H1 (cell line): ENCODE measurements at places on chromosomes 1 and 21.

DNA sequence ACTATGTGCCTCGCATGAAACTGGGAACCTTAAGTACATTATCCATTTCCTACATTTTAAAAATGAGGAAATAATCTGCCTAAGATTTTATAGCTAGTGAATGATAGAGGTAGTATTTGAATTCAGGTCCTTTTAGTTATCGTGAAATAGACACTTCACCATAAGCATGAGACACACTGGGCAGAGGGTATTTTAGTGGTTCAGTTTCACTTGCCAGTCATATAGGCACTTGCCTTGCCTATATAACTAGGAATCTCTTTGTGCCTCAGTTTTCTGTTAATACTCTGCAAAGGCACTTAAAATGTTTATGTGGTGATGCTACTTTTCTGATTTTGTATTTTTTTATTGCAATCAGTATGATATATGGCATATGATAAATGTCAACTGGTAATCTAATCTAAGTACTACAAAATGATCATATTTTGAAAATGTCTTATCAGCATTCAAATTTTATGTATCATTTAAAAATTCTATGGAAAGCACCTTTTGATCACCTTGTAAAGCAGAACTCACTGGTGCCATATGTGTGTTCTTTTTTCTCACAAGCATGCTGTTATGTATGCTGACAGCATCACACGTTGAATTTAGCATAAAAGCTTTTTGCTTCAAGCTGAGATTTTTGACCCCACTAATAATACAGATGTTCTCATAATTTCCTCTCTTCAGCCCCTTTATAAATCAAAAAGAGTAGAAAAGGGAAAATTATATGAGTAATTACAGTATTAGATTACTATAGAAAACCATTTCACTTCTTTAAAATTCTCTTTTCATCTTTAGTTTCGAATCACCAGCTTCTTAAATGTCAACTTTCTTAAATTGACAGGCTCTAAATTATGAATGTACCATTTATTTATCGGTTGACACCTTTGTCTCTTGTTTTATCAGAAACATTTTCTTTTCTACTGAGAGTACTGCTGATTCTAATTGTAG lies 52.6 kb downstream of the RPS6KC1 start:
- no peaks in the 10 kb centered on the region for H3K36me3 ChIP-seq
- no peak for DNase-seq
- no peak overlapping the region for H3K4me3 ChIP-seq
- H3K4me1 ChIP-seq: no peaks in the 10 kb centered on the region
- H3K27me3 ChIP-seq: no peaks in the 10 kb centered on the region

DNA sequence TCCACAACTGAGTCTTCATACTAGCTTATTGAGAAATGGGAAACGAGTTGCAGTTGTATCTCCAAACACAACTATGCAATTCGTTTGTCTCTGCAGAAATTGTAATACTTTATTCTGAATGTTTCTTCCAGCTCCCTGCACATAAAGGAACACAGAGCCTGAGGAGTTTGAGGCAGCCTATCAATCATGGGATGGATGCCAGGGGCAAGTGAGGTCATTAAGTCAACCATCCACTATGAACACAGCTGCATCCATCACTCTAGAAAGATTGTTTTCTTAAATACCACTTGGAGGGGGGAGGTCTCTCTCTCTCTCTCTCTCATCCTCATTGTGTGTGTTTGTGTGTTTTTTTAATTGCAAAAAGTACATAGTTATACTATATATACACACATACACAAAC lies 2.9 kb upstream of the PSMB2 start:
- H3K4me3 ChIP-seq: no peak overlapping the region
- H3K36me3 ChIP-seq: no peaks in the 10 kb centered on the region
- H3K4me1 ChIP-seq: no peaks in the 10 kb centered on the region
- DNase-seq: no peak
- H3K27ac ChIP-seq: no peak overlapping the region
- no peaks in the 10 kb centered on the region for H3K27me3 ChIP-seq

GRCh38 chr1:80534606-80535360 lies 1266.0 kb upstream of the ADGRL2 start:
- no peaks in the 10 kb centered on the region for H3K27me3 ChIP-seq
- no peak overlapping the region for H3K27ac ChIP-seq
- no peak overlapping the region for H3K4me3 ChIP-seq
- no peaks in the 10 kb centered on the region for H3K36me3 ChIP-seq
- no peak for DNase-seq

DNA sequence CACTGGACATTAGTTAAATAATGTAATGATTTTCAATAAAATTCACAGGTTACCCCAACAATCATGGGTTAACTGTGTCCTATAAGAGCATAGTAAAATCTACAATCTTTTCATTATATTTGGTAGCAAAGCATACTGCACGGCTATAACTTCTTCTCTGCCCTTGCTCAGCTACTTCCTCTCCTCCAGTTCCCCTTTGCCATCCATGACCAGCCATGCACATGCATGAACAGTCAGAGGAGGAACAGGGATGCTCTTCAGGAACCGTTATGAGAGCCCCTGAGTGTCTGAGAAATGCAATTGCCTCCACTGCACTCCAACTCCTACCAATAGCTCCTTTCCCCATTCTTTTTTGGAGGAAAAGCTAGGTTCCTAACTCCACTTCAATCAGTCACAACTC lies 646.7 kb downstream of the LTN1 start:
- H3K4me3 ChIP-seq: no peak overlapping the region
- no peaks in the 10 kb centered on the region for H3K4me1 ChIP-seq
- no peak for DNase-seq

- H3K27ac ChIP-seq: no peak overlapping the region
- H3K27me3 ChIP-seq: no peaks in the 10 kb centered on the region
- peak overlapping the region; percentile 67 for H3K4me3 ChIP-seq
- peaks cover 13% of the 10 kb centered on the region for H3K4me1 ChIP-seq
- H3K36me3 ChIP-seq: peaks cover 19% of the 10 kb centered on the region
- DNase-seq: peak; percentile 58
These were observed 700 bp upstream of the CCDC28B start for GRCh38 chr1:32199717-32200072.

DNA sequence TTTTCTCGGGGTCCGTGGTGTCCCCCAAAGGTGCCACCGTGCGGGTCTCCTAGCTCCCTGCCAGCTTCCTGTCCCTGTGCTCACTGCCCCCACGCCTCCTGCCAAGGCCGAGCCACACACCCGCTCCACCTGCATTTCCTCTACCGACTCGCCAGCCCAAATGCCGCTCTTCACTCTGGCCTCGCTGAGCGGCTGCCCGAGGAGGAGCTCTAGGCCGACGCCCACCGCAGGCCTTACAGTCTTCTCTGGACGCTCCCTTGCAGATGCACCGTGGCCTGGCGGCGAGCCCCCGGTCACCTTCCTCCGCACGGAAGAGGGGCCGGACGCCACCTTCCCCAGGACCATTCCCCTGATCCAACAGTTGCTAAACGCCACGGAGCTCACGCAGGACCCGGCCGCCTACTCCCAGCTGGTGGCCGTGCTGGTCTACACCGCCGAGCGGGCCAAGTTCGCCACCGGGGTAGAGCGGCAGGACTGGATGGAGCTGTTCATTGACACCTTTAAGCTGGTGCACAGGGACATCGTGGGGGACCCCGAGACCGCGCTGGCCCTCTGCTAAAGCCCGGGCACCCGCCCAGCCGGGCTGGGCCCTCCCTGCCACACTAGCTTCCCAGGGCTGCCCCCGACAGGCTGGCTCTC lies 26.3 kb downstream of the FTCD start:
- no peak overlapping the region for H3K27ac ChIP-seq
- H3K4me3 ChIP-seq: no peak overlapping the region
- peaks cover 7% of the 10 kb centered on the region; the same call in 1 of the 2 replicates for H3K4me1 ChIP-seq
- no peaks in the 10 kb centered on the region for H3K27me3 ChIP-seq
- peaks cover 17% of the 10 kb centered on the region; the same call in 1 of the 2 replicates for H3K36me3 ChIP-seq

DNA sequence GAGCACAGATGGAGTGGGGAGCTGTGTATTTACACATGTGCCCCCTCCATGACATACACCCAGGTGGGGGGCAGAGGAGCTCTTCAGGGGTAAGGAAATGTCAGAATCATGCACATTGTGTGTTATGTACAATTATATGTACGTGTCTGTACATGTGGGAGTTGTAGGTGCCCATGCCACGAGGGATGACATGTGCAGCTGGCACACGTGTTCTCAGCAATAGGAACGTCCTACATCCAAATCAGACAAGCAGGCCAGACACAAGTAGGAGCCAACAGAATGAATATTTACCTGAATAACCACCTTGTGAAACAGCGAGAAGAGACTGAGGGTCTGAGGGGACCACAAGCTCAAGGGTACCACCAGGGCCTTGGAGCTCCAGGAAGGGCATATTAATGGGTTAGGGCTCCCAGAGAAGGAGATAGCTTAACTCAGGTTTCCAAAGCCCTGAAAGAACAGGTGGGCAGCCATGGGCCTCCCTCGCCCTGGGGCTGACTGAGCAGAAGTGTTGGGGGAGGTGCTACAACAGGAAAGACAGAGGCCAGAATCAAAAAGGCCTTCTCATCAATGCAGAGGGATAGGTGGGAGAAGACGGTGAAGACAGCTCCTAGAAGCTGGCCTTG lies 3.2 kb downstream of the COL16A1 start:
- H3K27me3 ChIP-seq: no peaks in the 10 kb centered on the region
- no peaks in the 10 kb centered on the region for H3K36me3 ChIP-seq
- no peak overlapping the region for H3K4me3 ChIP-seq
- peaks cover 25% of the 10 kb centered on the region for H3K4me1 ChIP-seq
- H3K27ac ChIP-seq: no peak overlapping the region

- H3K36me3 ChIP-seq: no peaks in the 10 kb centered on the region
- peaks cover 63% of the 10 kb centered on the region for H3K27me3 ChIP-seq
- no peak overlapping the region for H3K4me3 ChIP-seq
- H3K4me1 ChIP-seq: peaks cover 12% of the 10 kb centered on the region; the same call in 1 of the 2 replicates
- no peak for DNase-seq
These were observed 29.1 kb downstream of the PIGP start for GRCh38 chr21:37043818-37044217.

DNA sequence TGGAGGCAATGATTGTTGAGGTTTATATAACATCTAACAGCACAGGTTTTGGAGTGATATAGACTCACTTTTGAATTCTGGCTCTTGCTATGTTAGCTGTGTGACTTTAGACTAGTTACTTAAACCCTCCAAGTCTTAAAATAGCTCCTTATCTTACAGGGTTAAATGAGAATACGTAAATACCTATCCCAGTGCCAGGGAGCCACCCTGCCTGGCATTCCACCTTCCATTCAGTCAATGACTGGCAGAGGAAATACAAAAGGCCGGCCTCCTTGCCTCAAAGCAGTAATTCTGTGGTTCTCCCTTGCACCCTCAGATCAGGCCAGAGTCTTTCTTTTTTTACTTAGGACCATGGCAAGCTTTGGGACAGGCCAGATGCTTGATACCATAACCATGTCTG lies 31.8 kb downstream of the DBT start:
- H3K4me3 ChIP-seq: no peak overlapping the region
- no peaks in the 10 kb centered on the region for H3K27me3 ChIP-seq
- H3K4me1 ChIP-seq: no peaks in the 10 kb centered on the region
- H3K36me3 ChIP-seq: peaks cover 22% of the 10 kb centered on the region

DNA sequence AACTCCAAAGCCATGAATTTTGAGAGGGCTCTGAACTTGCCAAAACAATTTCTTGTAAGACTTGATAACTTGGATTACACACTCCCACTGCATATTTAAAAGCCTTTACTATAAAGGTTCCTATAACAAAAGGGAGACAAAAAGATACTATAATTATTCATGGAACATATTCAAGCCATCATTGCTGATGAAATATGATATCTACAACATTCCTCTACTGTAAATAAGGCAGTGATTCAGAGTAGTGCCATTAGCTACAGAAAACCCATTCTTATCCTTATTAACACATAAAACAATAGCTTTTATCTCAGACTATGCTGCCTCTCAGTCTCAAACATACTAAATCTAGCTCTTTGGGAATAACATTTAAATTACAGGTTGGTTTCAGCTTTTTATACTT lies 675.5 kb upstream of the CXADR start:
- no peak for DNase-seq
- H3K4me1 ChIP-seq: no peaks in the 10 kb centered on the region
- no peak overlapping the region for H3K27ac ChIP-seq
- H3K4me3 ChIP-seq: no peak overlapping the region
- no peaks in the 10 kb centered on the region for H3K27me3 ChIP-seq

DNA sequence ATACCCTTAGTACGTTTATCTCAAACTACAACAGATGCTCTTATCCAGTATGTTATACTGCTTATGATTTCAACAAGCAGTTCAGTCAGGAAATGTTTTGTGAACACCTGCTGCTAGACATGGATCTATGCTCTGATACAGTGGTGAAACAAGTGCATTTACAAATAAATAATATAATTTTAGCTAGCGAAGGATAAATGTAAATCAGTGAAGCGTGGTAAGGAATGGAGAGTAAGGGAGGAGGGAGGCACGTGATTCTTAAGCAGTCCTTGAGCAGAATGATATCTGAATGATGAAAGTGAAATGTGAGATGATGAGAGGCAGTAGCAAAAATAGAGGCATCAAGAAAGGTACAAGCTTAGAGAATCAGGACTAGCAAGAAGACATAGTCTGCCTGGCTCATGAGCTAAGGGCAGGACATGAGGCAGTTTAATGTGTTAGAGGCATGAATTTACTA lies 6.3 kb downstream of the TSNAX start:
- H3K27ac ChIP-seq: no peak overlapping the region
- no peaks in the 10 kb centered on the region for H3K27me3 ChIP-seq
- no peaks in the 10 kb centered on the region; the same call in 1 of the 2 replicates for H3K4me1 ChIP-seq
- H3K4me3 ChIP-seq: no peak overlapping the region

GRCh38 chr1:218878369-218878768 lies 295.3 kb upstream of the LYPLAL1 start:
- no peaks in the 10 kb centered on the region for H3K36me3 ChIP-seq
- no peak overlapping the region for H3K27ac ChIP-seq
- H3K4me1 ChIP-seq: no peaks in the 10 kb centered on the region
- no peak overlapping the region for H3K4me3 ChIP-seq
- DNase-seq: no peak
